Activated naive CD8-positive, alpha-beta T cell treated with anti-CD3 and anti-CD28 coated beads, Interleukin-2, amount 10 ng/mL, durations not matched to agents 7 days and 5 days (primary cell): ENCODE measurements at places on chromosomes 11 and 22. TPM values are rescaled to one million over a fixed set of nuclear protein-coding genes. Genes with fewer than 3 reads are reported as not detected.

The KDM4E gene
- total RNA-seq, result not detected

The SLC2A11 gene
- 10.0 TPM for total RNA-seq

The DBX1 gene
- total RNA-seq, result not detected

The SELENOH gene
- total RNA-seq, result 178 TPM

The PIWIL4 gene
- 1.1 TPM for total RNA-seq

The CCDC85B gene
- 59.8 TPM for total RNA-seq

The MRPL17 gene
- 51.4 TPM for total RNA-seq

The SLC29A2 gene
- 11.2 TPM for total RNA-seq

The CSF2RB gene
- 1.1 TPM for total RNA-seq
